ENCODE measurements at places on chromosomes 4 and X. TPM values are rescaled to one million over a fixed set of nuclear protein-coding genes. Genes with fewer than 3 reads are reported as not detected.

Gene TMPRSS11A
- total RNA-seq = not detected

Gene ZNF711
- 3.6 TPM for total RNA-seq

Gene GAGE12F
- not detected for total RNA-seq

Gene UPF3B
- 11.0 TPM for total RNA-seq

Gene SATL1
- not detected for total RNA-seq

Gene SSX2
- not detected for total RNA-seq
